ENCODE measurements at places on chromosomes 2 and 18. TPM values are rescaled to one million over a fixed set of nuclear protein-coding genes. Genes with fewer than 3 reads are reported as not detected.

GRCh38 chr2:86621280-86621943 is 2.3 kb downstream of the RNF103 start:
- DNase-seq: no peak

DNA sequence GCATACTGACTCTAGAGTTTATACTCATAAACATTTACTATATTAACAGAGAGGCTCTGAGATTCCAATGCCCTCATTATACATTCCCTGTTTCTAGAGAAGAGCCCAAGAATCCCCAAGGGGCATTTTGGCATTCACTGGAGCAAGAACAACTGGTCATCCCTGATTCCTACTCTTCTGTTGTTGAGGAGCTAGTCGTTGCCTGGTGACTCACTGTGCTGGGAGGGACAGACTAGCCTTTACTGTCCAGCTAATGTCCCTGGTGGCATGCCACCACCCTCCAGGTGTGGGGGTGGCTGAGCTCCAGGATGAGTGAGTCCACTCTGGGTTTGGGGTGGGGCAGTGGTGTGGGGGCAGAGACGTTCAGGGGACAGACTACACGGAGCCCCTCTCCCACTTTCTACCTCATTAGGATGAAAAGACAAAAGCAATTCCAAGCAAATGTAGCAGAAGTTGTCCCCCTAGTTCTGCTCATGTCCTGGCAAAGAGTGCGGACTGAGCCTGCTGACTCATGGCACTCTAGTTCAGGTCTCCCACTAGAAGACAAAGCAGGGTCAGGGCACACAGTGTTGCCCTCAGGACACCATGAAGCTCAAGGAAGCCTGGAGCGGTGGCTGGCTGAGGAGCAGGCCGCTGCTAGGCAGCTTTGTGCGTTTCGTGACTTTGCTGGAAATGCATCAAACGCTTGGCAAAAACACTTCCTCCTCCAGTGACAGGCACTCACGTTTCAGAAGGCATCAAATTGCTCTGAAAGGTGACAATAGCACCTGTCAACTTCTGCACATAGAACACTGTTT is 49.4 kb downstream of the RHOB start:
- no peak for DNase-seq

GRCh38 chr2:189657867-189658266 is 3.4 kb upstream of the ASNSD1 start:
- peak; percentile 27 for DNase-seq

GRCh38 chr18:7662866-7663265 is 95.8 kb downstream of the PTPRM start:
- DNase-seq: no peak

DNA sequence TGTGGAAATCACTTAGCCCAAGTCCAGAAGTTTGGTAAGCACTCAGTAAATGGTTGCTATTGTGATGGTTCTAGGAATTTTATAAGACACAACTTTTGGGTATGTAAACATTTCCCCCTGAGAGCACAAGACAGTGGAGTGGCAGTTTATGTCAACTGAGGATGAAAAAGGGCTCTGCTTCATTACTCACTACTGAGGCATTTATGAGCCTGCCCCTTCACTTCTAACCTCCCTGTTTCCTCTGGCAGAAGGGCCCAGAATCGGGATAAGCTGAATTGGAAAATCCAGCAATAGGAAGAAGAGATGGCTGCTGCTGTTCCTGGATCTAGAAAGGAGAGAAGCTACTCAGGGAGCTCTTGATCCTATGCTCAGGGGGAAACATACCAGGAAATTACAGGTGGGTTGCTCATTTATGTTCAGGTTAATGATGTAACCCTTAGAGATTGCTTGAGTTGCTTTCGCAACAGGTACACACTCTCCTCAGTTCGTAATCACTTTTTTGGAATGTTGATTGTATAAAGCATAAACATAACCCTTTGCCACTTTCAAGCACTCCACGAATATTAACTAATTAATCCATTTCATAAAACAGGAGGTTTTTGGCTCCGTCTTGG is 46.3 kb downstream of the ADCYAP1 start:
- DNase-seq: no peak

DNA sequence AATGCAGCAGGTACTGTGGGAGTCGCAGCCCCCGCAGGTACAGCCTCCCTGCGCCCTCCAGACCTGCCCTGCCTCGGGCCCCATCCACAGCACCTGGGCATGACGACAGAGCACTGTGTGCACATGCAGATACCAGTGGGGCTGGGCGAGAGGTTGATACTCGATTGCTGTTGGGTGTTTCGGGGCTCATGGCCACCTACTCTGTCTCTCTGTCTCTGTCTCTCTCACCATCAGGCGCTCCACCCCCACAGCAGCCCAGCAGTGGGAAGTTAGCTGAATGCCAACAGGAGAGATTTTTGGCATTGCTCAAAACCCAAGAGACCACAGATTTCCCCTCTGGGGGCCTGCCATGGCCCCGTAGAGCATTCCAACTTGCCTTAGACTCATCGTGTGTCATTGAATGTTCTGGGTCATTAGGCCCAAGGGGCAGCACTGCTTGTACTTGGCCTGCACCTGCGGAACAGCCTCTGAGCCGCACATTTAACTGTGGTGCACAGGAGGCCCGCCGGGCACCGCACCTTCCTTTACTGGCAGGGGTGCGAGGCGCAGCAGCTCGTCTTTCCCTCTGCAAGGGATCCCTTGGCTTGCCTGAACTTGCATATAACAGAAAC is 18.8 kb downstream of the KCNIP3 start:
- no peak for DNase-seq

DNA sequence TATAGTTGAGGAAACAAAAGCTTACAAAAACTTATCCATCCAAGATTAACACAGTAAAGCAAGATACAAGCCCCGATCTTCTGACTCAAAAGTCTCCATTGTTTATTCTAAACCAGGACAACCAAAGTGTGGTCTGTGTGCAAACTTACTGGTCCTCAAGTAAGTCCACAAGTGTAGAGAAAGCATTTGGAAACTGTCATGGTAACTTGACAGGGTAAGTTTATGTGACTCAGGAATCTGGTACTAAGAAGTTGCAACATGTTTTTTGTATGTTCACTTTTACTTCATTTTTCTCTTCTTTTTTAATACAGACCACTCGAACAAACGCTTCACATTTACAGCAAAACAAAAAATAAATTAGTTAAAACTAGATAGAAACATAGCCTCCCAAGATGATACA is 9.4 kb downstream of the MBD2 start:
- no peak for DNase-seq

DNA sequence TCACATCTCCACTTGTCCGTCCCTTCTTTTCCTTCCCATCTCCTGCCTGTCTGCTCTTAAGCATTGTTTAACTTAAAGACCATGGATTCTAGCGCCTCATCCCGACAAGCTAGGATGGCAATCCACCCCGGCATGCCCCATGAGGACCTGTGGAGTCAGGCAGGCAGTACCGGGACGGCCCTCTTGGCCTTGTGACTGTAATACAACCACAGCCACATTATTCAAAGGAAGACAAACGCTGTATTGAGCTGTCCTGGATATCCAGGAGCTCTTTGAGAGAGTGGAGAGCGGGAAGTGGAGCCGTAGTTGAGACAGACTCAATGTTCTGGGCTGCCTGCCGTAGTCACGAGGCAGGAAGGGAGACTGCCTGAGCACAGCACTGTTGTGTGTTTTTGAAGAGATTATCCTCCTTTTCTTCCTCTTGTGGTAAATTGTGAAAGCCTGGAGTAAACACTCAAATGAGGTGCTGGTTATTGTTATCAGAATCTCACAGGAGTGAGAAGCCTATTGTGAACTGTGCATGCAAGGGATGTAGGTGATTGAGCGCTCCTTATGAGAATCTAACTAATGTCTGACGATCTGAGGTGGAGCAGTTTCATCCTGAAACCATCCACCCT is 929.8 kb upstream of the CNTNAP5 start:
- DNase-seq: no peak

GKN2 gene
- not detected for polyA plus RNA-seq

AQP12B gene
- polyA plus RNA-seq: not detected
